ENCODE measurements at places on chromosomes 6 and 20.

GRCh38 chr6:47438481-47439347 is 38.9 kb upstream of the CD2AP start:
- DNase-seq: no peak

- DNase-seq: no peak
These were observed 79.8 kb upstream of the KCNK16 start for GRCh38 chr6:39402239-39402751.

DNA sequence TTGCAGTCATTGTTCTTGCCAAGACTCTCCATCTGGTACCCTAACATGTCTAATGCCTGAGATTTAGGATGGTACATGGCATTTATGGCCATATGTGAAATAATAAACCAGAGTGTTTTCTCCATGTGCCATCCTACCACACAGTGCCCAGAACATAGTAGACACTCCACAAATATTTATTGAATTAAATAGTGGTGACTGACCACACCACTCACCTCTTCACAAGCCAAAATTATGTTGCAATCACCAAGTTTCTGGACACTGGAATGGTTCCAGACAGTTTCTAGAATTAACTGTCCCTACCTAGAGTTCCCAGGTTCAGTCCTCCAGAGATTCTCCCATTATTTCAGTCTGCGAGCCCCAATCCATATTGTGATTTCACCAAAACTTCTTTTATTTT is 427.3 kb downstream of the KIF16B start:
- no peak for DNase-seq

- DNase-seq: no peak
These were observed 31.8 kb upstream of the EMILIN3 start for GRCh38 chr20:41398408-41398807.

DNA sequence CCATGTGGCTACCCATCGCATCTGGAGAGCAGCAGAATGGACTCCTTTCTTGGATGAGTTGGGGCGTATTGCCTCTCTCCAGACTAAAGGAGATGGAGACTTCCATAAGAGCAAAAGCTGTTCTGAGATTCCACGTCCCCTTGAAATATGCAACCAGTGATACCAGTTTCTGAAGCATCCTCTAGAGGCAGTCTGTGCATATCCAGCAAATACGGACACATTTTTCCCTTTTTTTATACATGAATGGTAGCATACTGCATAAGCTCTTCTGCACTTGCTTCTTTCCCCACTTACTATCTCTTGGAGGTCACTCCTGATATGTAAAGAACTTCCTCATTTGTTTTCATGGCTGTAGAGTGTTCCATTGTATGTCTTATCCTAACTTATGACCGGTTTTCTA is 34.6 kb downstream of the TAF8 start:
- no peak for DNase-seq

GRCh38 chr6:137423451-137424168 is 70.6 kb downstream of the OLIG3 start:
- DNase-seq: no peak

DNA sequence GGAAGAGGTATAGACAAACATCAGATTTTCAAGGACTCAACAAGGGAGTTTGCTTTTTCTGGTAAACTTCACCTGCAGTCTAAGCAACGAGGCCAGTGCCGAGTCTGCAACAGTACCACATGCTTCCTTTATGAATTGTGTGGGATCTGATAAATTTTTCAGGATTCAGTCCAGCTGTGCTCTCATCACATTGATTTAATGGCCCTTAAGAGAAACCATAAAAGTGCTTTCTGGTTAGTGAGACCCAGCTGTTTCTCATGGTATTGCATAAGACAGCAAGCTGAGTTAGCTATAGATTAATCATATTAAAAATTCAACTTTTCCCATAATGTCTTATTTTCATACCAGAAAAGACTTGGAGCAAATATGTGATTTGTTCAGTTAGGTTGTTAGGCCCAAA is 291.4 kb downstream of the CENPW start:
- DNase-seq: peak; percentile 18

GRCh38 chr20:35511814-35512420 is 17.5 kb downstream of the C20orf173 start:
- no peak for DNase-seq
